ENCODE measurements at places on chromosomes 7 and 10.

GRCh38 chr10:44647877-44648542 is 263.1 kb upstream of the CXCL12 start:
- no peak for DNase-seq

DNA sequence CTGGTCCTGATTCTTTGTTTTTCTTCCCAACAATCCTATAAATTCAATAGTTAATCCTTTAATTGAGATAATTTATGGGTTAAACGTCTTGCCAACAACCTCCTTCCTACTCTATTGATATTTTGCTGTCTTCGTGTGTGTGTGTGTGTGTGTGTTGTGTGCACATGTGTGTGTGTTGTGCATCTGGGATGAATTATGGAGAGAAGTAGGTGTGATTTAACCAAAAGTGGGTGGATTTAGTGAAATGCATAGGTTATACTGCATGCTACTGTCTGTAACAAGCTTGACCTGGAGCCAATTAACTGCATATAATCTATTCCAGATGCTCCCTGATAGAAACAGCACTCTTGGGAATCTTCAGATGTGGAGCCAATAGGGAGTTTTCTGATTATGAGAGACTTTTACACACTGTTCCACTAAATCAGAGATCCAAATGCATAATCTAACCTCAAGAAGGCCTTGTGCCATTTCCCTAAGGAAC is 61.2 kb downstream of the SEMA3D start:
- no peak for DNase-seq

GRCh38 chr10:82922755-82923154 is 1047.8 kb downstream of the NRG3 start:
- DNase-seq, result no peak

DNA sequence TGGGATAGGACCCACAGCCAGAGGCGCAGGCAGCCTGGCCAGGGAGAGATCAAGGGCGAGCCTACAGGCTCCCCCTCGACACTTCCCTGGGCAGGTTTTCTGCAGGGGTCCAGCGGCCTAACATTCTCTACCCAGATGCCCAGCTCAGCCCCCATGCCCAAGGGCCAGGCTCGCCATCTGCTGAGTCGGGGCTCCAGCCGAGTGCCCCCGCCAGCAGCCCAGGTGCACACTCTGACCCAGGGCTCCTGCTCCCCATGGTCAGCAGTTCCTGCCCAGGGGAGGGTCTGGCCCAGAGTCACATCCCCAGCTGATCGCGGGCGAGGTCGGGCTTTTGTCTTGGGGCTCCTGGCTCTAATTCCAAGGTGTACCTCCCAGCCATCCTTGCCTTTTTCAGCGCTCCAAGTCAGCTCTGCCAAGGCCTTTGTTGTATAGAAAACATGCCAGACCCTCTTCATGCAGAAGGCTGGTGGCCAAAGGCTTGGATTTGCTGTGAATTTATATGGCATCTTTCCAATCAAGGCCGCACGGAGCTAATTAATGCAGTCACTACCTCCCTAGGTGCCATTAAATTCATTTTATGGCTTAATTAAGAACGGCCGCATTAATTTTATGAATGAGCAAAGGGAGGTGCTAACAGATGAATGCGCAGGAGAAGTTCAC is 120.6 kb downstream of the LRRC18 start:
- no peak for DNase-seq

- no peak for DNase-seq
Measured at GRCh38 chr7:155414547-155415492, 43.1 kb upstream of the EN2 start.

DNA sequence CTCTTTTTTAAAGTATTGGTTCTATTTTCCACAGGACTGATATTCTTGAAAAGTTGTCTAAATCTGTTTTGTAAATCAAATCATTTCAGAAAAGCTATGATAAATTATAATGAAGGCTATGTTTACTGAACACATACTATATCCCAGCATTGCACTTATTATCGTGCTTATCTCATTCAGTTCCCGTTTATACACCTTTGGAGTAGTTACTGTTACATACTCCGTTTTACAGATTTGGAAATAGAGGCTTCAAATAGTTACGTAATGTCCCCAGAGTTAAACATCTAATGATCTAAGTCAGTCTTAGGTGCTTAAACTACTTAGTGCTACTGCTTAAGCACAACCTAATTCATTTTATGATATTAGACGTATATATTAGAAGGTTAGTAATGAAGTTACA is 1.2 kb downstream of the NUP205 start:
- DNase-seq, result no peak

DNA sequence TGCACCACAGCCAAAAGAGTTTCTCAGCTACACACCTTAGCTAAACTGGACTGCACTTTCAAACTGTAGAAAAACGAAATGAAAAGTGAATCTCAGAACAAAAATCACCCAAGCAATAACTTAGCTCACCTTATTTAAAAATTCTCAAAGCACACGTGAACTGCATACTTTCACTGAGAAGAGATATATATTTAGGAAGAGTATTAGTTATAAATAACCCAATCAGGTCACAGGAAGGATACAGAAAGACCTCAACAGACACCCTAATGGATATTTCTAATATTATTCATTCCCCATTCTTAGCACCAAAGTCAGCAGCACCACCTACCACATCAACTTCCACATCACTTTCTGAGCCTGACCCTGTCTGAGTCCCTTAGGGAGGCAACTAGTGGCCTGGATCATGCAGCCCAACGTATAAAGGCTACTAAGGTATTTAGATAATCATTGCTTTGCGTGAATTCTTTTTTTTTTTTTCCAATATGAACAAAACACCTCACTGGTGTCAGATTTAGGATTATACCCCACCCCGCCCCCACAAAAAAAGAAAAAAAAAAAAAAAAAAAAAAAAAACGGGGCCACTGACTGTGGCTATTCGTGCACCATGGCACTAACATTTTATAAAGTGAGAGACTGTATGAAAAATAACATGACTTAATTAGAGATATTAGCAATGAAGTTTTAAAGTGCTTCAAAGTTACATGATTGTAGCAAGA is 2.6 kb downstream of the ABI1 start:
- no peak for DNase-seq

GRCh38 chr7:75732764-75733630 is 5.7 kb downstream of the HIP1 start:
- DNase-seq, result no peak

DNA sequence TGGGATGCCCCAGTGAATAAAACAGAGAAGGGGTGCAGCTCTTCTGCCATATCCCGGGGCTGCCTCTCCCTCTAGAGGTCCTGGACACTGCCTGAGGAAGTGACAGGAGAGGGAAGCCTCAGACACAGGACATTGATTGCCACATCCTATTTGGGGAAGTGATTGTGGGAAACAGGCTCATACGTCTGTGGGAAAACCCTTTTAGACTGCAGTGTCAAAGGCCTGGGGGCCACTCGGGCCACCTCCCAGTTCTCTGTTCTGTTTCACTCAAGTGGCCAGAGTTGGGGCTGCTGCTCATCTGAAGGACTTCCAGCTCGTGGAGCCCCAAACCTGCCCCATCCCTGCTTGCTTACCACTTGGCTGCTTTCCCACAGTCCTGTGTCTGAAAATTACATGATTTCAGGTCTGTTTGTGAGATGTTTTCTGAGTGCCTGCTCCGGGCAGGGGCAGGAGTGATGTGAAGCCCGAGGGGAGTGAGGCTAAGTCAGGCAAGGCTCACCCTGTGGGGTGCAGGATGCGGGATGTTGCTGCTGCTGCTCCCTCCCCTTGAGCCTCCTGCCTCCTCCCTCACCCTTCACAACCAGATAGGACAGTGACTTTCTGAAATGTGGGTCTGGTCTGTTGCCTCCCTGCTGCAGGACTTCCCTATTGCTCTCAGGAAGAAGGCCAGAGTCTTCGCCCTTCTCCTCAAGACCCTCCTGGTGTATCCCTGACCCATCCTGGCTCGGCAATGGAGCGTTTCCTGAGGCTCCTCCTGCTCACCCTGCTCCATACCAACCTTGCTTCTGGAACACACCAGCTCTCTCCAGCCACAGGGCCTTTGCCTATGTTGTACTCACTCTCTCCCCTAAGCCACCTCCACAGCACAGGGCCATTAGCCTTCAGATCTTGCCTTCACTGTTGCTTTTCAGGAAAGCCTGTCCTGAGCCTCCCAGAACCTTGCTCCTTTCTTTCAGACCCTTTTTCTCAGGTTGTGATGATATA is 58.4 kb downstream of the NEURL1 start:
- DNase-seq, result no peak

- no peak for DNase-seq
Measured at GRCh38 chr10:112724404-112724991, 225.5 kb upstream of the TCF7L2 start.

GRCh38 chr10:70604106-70604505 is 1.6 kb upstream of the PRF1 start:
- DNase-seq, result no peak

- peak; percentile 43 for DNase-seq
Measured at GRCh38 chr7:26153823-26154783, 2.1 kb downstream of the NFE2L3 start.

GRCh38 chr7:37391791-37392672 is 56.6 kb downstream of the ELMO1 start:
- no peak for DNase-seq

- DNase-seq, result no peak
Measured at GRCh38 chr10:132305654-132306342, 2.0 kb downstream of the STK32C start.

- no peak for DNase-seq
Measured at GRCh38 chr10:74083304-74083703, 67.3 kb downstream of the AP3M1 start.

DNA sequence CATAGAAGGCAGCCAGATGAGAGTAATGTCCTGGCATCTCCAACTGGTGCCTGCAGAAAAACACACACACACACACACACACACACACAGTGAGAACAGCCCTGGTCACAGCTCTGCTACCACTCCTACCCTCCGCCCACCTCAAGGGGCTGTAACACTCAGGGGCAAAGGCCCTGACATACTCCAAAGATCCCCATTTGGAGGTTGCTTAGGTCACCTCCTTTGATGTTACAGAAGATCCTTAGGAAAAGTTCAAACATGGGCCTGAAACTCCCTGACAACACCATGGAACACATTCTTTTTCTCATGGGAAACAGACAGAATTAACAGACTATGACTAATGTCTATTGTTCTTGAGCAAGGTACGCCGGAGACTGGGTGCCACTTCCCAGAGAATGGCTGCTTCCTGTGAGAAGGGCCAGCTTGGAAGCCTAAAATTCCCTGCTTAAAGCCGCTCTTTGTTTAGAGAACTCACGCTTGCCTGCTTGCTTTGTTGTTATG is 27.7 kb downstream of the DENND11 start:
- DNase-seq, result no peak

DNA sequence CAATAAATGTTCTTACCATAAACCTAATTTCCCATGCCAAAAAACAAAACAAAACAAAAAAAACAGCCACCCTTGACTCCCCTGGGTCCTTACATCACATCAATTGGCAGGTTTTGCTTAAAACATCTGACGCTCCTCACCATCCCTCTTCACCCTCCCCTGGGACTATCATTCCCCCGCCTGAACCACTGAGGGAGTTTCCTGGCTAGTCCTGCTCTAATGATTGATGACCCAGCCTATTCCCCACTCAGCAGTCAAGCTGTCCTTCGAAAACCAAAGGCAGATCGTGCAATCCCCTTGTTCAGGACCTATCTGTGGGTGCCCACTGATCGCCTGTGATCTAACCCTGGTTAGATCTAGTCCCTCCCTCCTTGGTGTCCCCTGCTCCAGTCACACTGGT is 11.2 kb upstream of the FRMPD2 start:
- no peak for DNase-seq

GRCh38 chr10:86375204-86375603 is 8.6 kb upstream of the GRID1 start:
- no peak for DNase-seq

DNA sequence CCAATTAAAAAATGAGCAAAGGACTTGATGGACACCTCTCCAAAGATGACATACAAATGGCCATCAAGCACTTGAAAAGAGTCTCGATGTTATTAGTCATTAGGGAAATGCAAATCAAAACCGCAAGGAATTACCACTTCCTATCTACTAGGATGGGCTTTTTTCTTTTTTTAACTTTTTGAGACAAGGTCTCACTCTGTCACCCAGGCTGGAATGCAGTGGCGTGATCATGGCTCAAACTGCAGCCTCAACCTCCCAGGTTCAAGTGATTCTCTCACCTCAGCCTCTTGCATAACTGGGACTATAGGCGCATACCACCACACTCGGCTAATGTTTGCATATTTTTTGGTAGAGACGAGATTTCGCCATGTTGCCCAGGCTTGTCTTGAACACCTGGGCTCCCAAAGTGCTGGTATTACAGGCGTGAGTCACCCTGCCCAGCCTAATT is 13.6 kb downstream of the NKX1-2 start:
- DNase-seq, result no peak

- no peak for DNase-seq
Measured at GRCh38 chr7:2052657-2053048, 180.1 kb downstream of the MAD1L1 start.

DNA sequence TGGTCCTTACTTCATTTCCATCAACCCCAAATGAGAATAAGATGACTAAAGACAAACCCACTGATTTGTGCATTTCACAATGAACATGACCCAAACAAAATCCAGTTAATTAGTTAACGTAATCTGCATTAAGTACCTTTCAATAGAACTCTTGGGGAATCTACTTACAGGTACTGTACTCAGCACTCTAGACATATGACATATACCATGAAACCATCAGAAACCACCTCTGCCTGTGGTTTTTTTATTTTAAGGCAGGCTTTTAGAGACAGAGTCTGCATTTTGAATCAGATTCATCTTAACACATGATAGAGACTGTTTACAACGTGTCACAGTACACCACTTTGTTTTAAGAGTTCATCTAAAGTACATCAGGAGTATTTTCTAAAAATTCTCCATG is 168.4 kb downstream of the BTAF1 start:
- DNase-seq, result no peak

DNA sequence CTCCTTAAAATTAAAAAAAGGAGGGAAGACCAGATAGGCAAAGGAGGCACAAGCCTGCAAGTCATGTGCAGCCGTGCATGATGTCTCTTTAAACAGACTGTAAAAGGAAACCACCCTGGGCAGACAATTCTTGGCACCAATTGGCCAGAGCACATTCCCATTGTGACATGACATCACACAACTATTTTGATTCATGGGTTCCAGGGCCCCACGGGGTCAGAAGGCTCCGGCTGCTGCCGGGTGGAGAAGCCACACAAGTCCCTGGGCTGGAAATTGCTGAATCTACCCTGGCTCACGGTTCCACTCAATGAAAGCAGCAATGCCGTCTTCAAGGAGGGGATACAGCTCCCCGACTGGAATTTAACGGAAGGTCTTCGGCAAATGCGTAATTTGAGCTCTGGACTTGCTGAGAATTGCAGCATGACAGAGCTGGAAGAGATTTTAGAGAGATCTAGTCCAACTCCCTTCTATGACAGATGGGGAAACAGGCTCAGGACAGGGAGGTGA is 140.5 kb downstream of the PRKAG2 start:
- no peak for DNase-seq

DNA sequence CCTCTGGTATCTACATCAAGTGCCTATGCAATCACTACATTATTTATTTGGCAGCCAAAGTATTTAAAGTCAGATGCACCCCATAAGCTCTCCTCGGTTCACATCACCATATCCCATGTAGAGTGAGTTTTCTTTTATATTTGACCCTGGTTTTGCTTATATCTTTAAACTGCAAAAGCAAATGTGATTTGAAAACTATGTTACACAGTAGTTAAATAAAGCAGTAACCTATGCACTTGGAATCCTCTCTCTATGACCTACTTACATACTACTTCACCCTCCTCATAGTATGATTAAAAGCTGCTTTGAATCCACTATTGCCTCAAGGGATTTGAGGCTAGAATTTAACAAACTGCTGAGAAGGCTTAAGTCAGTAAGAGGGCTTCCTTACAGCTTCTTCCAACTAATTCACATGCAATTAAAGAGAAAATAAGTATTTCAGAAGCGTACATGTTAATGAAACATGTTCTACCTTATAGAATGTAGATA is 2.2 kb upstream of the CELF2 start:
- DNase-seq, result no peak

GRCh38 chr10:12319076-12319475 is 30.3 kb upstream of the CAMK1D start:
- no peak for DNase-seq
